ENCODE measurements at places on chromosomes 1 and 21.
A peak's percentile ranks its signal among the peaks of the same experiment; 100 is the strongest.

DNA sequence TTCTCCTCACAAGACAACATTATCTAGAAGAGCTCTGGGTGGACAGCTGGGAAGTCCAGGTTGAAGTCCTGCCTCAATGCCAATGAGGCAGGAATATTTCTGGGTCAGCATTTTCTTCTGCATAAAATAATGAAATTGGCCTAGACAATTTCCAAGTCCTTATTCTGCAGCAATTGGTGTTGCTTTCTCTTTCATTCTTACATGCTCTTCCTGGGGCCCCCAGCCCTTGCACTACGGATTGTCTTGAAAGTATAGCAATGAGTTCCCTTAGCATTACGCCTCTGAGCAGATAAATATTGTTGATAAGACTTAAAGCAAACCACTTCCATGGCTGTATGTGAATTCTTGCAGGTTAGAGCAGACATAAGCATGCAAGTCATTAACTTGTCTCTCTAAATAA lies 188.5 kb downstream of the TGFBR3 start:
- DNase-seq, result peak; percentile 56

DNA sequence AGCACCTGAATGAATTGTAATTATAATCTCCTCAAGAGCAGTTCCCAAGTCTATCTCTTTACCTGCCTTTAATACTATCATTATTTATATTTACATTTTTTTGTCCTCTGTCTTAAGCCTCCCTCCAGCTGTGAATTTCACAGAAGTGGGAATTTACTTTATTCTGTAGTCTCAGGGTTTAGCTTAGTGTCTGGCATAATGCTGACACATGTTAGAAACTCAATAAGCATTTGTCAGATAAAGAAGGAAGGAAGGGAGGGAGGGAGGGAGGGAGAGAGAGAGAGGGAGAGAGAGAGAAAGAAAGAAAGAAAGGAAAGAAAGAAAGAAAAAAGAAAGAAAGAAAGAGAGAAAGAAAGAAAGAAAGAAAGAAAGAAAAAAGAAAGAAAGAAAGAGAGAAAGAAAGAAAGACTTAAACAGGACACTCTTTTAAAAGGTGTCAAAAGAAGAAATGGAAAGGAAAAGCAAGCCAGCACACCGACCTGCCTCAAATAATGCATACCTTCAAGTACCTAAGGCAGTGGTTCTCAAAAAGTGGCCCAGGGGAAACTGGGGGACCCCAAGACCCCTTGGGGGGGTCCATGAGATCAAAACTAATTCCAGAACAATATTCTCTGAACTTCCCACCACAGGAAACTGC lies 1.8 kb upstream of the PGLYRP4 start:
- no peak for DNase-seq

DNA sequence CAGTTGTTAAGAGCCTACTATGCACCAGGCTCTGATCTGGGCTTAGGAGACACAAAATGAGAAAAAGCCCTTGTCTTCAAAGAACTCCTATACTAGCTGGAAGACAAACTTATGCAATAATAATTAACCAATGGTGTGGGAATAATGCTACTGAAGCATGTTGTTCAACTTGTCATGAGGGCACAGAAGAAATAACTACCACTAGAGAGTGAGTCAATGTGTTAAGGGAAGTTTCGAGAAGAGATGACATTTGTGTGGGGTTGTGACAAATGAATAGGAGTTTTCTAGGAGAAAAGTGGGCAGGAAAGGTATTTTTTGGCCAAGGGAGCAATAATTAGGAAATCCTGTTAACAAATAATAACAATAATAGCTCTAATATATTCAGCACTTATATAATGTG lies 205.0 kb downstream of the PDE4B start:
- no peak for DNase-seq

DNA sequence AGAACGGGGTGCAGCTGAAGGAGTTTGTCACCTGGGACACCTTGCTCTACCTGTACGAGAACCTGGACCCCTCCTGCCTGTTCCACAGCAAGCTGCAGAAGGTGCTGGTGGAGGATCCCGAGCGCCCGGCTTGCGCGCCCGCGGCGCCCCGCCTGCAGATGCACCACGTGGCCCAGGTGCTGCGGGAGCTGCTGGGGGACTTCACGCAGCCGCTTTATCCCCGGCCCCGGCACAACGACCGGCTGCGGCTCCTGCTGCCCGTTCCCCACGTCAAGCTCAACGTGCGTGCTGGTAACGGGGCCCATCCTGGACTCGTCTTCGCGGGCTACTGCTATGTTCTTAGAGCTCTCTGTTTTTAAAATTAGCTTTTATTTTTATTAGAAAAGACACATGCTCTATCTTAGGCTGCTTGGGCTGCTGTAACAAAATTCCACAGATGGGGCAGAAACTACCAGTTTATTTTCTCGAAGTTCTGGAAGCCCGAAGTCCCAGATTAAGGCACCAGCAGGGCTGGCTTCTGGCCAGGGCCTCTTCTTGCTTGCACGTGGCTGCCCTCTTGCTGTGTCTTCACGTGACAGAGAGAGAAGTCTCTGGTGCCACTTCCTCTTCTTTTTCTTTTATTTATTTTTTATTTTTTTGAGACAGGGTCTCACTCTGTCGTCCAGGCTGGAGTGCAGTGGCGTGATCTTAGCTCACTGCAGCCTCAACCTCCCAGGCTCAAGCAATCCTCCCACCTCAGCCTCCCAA lies 38.1 kb downstream of the TRPM2 start:
- DNase-seq, result no peak

DNA sequence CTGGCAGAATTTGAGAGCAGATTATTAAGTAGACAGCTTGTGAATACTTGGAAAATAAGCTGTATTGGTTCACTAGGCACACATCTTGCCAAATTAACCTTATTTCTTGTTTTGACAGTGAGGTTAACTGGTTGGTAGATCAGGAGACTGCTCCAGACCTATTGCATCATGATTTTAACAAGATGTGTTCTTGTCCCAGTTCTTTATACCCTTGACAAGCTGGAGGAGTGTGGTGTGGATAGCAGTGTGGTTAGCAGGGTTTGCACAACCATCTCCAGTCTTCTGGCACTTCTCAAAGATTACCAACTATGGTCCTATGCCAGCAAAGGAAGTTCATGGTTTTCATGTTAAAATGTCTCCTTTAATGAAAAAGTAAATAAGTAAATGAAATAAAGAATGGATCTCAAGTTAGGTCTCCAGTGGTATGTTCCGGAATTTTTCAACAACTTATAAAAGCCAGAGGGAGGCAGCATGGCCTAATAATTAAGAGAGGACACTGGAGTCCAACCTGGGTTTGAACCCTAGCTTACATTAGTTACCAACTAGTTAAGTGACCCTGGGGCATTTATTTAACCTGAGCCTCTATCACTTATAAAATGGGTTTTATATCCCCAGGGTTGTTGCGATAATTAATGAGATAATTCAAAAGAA lies 34.1 kb downstream of the DDX20 start:
- DNase-seq, result no peak

DNA sequence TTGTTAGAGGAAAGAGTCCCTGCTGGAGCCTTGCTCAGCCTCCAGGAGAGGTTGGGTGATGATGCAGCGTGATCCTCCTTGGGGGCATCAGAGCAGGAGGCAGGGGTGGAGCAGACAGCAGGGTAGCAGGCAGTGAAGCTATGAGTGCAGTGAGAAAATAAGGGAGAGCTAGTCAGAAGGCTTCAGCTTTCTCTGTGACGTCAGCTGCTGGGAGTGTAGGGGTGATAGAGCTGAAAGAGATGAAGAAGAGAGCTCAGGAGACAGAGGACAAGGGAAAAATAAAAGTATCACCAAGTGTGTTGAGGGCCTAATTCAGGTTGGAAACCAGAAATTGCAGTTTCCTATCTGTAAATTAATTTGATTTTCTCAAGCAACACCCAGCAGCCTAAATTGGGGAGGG lies 2.2 kb upstream of the ADAM30 start:
- DNase-seq, result no peak

- DNase-seq, result no peak
Observed at GRCh38 chr1:8860738-8861516, 17.6 kb downstream of the ENO1 start.

DNA sequence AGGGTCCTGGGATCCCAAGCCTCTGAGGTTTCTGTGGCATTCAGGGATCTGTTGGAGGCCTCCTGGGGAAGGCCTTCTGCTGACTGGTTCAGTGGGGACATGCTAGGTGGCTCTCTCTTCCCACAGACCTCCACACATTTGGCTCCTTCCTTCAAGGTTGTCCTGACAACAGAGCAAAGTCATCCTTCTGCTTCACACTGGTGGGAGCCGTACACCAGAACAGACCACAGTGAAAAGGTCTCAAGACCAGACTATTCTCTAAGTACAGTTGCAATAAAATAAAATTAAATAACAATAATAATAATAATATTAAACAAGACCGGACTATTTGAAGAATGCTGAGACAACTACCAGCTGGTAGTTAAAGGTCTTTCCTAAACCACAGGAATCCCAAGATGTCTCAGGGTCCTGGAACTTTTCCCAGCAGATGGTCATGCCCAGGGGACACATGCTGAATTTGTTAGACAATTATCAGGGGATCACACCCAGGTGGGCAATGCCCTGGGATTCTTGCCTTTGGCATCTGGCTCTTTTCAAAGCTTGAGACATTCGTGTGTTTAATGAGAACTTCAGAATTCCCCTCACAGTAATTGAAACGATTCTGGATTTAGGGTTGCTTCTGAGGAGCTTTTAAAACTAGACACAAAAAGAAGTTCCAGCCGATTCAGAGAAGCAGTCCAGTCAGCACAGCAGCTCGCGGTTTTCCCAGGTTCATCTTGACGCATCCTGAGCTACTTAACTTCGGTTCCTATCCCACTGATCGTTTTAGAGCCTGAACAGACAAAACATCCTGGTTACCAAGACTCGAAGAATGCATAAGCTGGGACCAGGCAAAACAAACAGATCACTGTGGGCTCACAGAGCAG lies 22.9 kb downstream of the HTR1D start:
- no peak for DNase-seq

DNA sequence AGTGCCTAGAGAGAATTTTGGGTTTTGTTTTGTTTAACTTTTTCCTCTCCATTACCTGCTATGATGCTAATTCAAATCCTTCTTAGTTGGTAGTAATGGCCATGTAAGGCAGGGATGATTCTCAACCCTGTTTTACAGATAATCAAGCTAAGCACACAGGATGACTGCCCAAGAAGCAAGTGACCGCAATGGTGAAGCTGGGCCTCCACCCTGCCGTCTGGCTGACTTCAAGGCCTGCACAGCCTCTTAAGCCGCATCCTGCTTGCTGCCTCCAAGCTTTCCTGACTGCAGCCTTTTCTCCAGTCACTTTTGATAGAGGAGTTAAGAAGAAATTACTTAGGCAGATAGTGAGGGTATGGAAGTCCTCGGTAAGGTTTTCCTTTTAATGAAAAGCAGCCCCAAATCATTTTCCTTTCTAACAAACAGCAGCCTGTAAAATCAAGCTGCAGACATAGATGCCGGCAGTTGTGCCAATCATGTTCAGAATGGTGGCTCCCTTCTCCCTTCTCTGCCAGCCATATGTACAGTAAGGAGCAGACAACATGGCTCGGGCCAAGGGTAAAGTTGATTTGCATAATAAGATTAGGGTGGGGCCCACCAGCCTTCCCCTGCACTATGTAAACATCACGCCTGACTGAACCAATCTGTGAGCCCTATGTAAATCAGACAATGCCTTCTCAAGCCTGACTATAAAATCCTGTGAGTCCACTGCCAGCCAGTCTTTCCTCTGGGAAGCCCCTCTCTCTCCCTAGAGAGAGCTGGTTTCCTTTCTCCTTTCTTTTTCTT lies 8.8 kb upstream of the CTBS start:
- DNase-seq, result no peak

- DNase-seq, result no peak
Observed at GRCh38 chr1:91282695-91283420, 121.8 kb downstream of the HFM1 start.

DNA sequence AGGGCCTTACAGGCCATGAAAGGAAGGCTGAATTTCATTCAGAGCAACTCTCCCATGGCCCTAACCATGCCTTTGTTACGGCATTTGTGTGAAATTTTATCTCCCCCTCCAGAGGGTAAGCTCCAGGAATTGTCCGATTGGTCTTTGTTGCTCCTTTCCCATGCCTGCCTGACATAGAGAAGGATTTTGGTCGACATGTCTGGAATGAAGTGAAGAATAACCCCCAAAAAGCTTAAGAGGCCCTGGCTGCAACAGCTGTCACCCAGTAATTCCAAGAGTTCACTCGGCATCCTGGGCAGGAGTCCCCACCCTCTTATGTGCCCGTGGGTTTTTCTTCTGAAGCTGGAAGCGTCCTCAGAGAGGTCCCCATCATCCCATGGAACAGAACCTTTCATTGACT lies 20.6 kb downstream of the CDA start:
- no peak for DNase-seq

GRCh38 chr21:26098772-26099397 lies 71.7 kb downstream of the APP start:
- DNase-seq, result no peak

DNA sequence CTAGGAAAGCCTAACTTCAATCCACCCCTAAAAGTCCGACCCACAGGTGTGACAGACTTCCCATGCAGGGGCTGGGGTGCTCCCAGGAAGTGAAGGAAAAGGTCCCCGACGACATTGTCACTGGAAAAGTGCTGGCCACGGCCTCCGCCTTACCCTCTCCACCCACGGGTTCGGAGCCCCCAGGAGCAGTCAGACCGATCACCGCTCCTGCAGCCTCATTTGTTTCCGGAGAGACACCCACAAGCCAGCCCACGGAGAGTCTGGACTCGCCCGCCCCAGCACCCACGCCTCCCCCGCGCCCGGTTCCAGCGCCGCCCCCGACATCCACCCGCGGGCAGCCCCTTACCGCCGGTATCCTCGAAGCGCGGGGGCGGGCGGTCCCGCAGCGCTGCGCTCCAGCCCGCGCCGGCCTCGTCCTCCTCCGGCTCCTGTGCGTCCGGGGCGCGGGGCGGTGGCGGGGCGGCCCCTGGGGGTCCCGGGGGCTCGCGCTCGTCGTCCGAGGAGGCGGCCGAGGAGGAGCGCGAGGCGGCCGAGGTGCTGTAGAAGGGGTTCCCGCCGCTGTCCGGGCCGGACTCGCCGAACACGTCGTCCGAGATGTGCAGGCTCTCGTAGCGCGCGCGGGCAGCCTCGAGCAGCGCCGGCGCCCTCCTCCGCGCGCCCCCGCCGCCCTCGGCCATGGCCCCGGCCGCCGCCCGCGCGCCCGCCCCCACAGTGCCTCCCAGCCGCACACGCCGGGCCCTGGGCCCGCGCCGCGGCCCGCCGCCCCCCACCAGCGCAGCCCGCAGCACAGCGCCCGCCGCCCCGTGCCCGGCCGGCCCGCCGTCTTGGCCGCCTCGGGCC lies 660 bp downstream of the PGBD5 start:
- no peak for DNase-seq

DNA sequence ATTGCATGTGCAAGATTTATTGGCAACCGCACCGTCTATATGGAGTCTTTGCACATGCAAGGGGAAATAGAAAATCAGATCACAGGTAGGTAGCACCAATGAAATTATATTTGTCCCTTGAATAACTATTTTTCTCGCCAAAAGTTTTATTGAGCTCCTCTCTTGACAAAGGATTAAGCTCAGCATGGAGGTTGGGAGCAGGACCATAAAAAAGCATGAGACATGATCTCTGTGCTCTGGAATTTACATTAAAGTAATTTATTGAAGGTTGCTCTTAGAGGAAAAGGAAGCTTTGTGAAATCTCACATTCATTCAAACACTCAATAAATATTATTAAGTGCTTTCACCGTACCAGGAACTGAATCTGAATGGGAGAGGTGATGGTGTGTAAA lies 66.0 kb upstream of the UBE2U start:
- no peak for DNase-seq

GRCh38 chr1:174953285-174954072 lies 46.3 kb upstream of the CACYBP start:
- no peak for DNase-seq

GRCh38 chr1:229970714-229971113 lies 96.3 kb upstream of the GALNT2 start:
- no peak for DNase-seq

- DNase-seq, result no peak
Observed at GRCh38 chr1:152034324-152034653, 2.5 kb downstream of the S100A11 start.

- no peak for DNase-seq
Observed at GRCh38 chr1:24897263-24898151, 32.6 kb downstream of the RUNX3 start.
